NCI-H2029 (cell line): ENCODE measurements at places on chromosomes 16 and 17.

DNA sequence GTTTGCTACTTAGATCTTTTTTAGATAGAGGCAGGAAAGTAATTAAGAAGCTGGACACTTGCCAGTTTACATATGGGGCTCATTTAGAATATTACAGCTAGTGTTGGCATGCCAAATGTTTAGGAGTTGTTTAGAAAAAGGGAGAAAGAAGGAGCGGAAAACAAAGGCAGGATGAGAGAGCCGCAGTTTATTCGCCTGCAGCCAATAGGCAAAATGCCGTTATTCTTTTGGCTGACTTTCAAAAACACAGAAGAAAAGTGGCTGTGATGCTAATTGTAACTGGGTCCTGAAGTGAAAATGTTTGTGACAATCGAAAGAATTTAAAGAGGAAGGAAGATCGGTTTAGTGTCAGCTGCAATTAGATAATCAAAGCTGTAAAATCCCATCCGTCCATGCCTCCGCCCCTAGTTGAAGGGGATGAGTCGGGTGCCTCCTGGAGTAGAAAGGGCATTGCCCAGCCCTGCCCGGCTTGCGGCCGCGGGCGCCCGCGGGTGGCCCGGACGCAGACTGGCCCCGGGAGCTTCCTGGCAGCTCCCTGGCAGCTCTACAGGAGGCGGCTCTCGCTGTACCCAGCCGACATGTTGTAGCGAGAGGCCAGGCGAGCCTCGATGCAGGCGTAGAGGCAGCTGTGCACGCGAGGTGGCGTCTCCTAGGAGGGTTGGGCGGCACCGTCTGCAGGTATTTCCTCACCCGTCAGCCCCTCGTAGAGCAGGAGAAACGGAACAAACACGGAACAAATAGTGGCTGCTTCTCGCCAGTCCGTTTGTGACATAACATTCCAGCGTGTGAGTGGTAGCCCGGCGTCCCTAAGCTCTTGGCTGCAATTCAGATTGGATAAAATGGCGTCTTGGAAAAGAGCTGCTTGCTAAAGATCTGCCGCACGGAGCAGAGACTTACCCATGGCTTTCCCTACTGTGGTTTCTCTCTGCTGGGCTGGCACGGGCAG, 82.2 kb downstream of the TNRC6C start:
- DNase-seq, result peak; percentile 60

- DNase-seq, result peak; percentile 20
Measured at GRCh38 chr17:50841949-50842354, 6.6 kb downstream of the WFIKKN2 start.

DNA sequence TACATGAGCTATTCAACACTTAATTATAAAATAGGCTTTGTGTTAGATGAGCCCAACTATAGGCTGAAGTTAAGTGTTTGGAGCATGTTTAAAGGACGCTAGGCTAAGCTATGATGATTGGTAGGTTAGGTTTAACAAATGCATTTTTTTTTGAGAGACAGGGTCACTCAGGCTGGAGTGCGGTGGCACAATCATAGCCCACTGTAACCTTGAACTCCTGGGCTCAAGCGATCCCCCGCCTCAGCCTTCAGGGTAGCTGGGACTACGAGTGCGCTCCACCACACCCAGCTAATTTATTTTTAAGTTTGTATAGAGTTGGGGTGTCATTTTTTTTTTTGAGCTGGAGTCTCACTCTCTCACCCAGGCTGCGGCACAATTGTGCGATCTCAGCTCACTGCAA, 19.3 kb upstream of the GPRC5C start:
- DNase-seq, result no peak

- no peak for DNase-seq
Measured at GRCh38 chr16:78333808-78334207, 234.4 kb downstream of the WWOX start.

GRCh38 chr17:27873746-27874145, 19.4 kb downstream of the LYRM9 start:
- no peak for DNase-seq
